ENCODE measurements at places on chromosomes 12 and 14. TPM values are rescaled to one million over a fixed set of nuclear protein-coding genes. Genes with fewer than 3 reads are reported as not detected.

The RNF212B gene
- total RNA-seq: not detected

- H3K4me3 ChIP-seq: no peak overlapping the region
- H3K4me1 ChIP-seq: no peaks in the 10 kb centered on the region
- H3K27me3 ChIP-seq: peaks cover 11% of the 10 kb centered on the region
- no peaks in the 10 kb centered on the region for H3K36me3 ChIP-seq
- DNase-seq: no peak
Measured at GRCh38 chr14:103198131-103199105, 75.2 kb downstream of the TNFAIP2 start.

The NTN4 gene
- 0.29 TPM for total RNA-seq

DNA sequence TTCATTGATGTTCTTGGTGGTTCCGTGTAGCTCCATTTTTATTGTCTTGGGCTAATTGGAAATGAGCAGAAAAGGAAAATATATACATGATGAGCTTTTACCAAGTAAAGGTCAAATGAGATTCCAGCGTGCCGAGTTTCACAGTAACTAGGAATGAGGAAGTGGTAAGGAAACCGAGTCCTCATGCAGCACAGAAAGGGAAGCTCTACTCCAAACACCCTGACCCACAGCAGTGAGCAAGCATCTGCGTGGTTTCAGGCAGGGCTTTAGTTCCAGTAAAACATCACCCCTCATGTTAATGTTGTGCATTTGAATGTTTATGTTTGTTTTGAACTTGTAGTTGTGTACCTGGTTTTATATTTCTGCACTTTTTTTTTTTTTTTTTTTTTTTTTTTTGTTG is 208.0 kb downstream of the SLC41A2 start:
- DNase-seq: no peak
- no peak overlapping the region for H3K4me3 ChIP-seq
- H3K27me3 ChIP-seq: no peaks in the 10 kb centered on the region
- no peak overlapping the region for H3K27ac ChIP-seq
- no peaks in the 10 kb centered on the region for H3K36me3 ChIP-seq

The KLRK1 gene
- 0.29 TPM for total RNA-seq
